ENCODE measurements at places on chromosomes 4 and X. TPM values are rescaled to one million over a fixed set of nuclear protein-coding genes. Genes with fewer than 3 reads are reported as not detected.

DNA sequence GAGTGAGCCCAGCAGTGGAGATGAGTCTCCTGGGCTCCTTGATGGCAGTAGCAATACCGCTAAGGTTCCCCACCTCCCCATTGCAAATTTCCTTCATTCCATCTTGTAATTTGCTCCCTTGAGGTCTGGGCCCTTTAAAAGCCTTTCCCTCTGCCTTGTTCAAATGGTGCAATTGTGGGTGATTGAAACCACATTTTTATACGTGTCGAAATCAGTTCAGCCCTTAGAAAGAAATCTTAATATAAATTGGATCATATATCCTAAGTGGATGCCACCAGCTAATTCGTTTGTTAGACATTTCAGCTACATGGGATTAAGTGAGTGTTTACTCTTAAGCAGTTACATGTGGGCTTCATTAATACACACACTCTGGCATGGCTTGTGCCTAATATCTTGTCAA lies 68.6 kb downstream of the NHS start:
- no peak overlapping the region for H3K27ac ChIP-seq
- no peaks in the 10 kb centered on the region for H3K4me1 ChIP-seq
- no peak overlapping the region for H3K4me3 ChIP-seq
- no peaks in the 10 kb centered on the region for H3K36me3 ChIP-seq
- DNase-seq = no peak

Gene SNCA
- total RNA-seq = 23.3 TPM

Gene NSUN7
- total RNA-seq = 1.9 TPM

- no peak overlapping the region for H3K27ac ChIP-seq
- no peaks in the 10 kb centered on the region for H3K36me3 ChIP-seq
- H3K4me1 ChIP-seq = no peaks in the 10 kb centered on the region
- no peak overlapping the region for H3K4me3 ChIP-seq
- H3K27me3 ChIP-seq = no peaks in the 10 kb centered on the region
- no peak for DNase-seq
Measured at GRCh38 chr4:112604589-112604988, 32.1 kb downstream of the ZGRF1 start.

Gene HMGB3
- total RNA-seq = 2.6 TPM

- H3K36me3 ChIP-seq = no peaks in the 10 kb centered on the region
- DNase-seq = no peak
- peak overlapping the region; percentile 83 for H3K27ac ChIP-seq
- H3K4me1 ChIP-seq = peaks cover 14% of the 10 kb centered on the region
Measured at GRCh38 chr4:65669111-65670019, 924 bp downstream of the EPHA5 start.

Gene COX7B2
- not detected for total RNA-seq

DNA sequence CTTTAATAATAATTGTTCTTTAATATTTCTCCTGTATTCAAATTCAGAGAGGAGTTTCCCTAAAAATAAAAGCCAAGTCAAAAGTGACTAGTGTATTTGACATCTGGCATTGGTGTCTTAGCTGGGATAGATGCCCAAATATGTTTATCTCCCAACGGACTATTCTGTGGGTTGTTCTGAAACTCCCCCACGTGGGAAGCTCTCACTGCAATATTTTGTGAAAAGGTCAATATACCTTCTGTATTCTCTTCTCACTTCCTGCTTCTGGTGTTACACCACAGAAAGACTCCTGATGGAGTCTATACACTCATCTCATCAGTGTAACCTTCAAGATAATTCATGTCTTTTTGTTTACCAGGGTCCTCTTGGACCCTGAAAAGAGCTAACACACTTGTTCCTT lies 2052.8 kb upstream of the TENM3 start:
- H3K27ac ChIP-seq = no peak overlapping the region
- H3K4me3 ChIP-seq = no peak overlapping the region
- DNase-seq = no peak
- H3K4me1 ChIP-seq = no peaks in the 10 kb centered on the region
- no peaks in the 10 kb centered on the region for H3K27me3 ChIP-seq

- no peaks in the 10 kb centered on the region for H3K36me3 ChIP-seq
- H3K27ac ChIP-seq = no peak overlapping the region
- no peaks in the 10 kb centered on the region for H3K4me1 ChIP-seq
- DNase-seq = no peak
Measured at GRCh38 chr4:182380771-182381181, 137.6 kb downstream of the TENM3 start.

GRCh38 chr4:95728145-95728544 lies 111.7 kb upstream of the PDHA2 start:
- no peak overlapping the region for H3K27ac ChIP-seq
- H3K36me3 ChIP-seq = no peaks in the 10 kb centered on the region
- H3K4me3 ChIP-seq = no peak overlapping the region

GRCh38 chr4:16224264-16225166 lies 1.8 kb downstream of the TAPT1 start:
- H3K27ac ChIP-seq = peak overlapping the region; percentile 95
- no peaks in the 10 kb centered on the region for H3K27me3 ChIP-seq
- no peaks in the 10 kb centered on the region for H3K36me3 ChIP-seq
- peak overlapping the region; percentile 83 for H3K4me3 ChIP-seq
- H3K4me1 ChIP-seq = peaks cover 57% of the 10 kb centered on the region
- no peak for DNase-seq

Gene PFKFB1
- total RNA-seq = not detected

Gene LAMTOR3
- total RNA-seq = 38.9 TPM

DNA sequence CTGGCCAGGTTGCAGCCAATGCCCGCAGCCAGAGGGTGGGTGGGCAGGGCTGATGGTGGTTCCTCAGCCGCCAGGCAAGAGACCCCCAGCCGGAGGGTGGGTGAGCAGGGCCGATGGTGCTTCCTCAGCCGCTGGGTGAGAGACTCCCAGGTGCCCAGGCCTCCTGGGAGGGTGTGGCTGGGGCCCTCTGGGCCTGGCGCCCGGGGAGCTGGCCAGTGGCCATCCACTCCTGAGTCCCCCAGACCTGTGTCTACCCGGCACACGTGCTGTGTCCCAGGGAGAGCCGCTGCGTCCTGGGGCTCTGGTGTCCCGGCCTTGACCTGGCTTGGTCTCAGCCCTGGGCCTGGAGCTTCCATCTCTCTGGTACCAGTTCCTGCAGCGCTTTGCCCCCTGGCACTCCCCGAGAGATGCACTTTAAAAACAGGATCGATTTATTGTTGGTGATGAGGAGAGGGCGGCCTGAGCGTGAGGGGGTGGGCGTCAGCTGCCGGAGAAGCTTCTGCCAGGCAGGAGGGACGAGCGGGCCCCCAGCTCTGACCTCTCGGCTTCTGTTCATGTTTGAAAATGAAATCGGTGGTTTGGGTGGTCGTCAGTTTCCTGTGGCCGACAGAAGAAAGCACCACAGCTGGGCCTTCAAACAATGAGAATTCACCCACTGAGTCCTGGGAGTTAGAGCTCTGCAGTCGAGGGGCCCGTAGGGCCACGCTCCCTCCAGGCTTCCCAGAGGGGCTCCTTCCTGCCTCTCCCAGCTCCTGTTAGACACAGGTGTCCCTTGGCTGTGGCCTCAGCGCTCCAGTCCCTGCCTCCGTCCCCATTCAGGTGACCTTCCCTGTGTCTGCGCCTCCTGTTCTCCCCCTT lies 6.5 kb downstream of the DOK7 start:
- no peaks in the 10 kb centered on the region for H3K36me3 ChIP-seq
- H3K27ac ChIP-seq = peak overlapping the region; percentile 77
- no peak overlapping the region for H3K4me3 ChIP-seq
- no peak for DNase-seq
- no peaks in the 10 kb centered on the region for H3K4me1 ChIP-seq
- H3K27me3 ChIP-seq = no peaks in the 10 kb centered on the region

Gene DMRTC1B
- not detected for total RNA-seq

DNA sequence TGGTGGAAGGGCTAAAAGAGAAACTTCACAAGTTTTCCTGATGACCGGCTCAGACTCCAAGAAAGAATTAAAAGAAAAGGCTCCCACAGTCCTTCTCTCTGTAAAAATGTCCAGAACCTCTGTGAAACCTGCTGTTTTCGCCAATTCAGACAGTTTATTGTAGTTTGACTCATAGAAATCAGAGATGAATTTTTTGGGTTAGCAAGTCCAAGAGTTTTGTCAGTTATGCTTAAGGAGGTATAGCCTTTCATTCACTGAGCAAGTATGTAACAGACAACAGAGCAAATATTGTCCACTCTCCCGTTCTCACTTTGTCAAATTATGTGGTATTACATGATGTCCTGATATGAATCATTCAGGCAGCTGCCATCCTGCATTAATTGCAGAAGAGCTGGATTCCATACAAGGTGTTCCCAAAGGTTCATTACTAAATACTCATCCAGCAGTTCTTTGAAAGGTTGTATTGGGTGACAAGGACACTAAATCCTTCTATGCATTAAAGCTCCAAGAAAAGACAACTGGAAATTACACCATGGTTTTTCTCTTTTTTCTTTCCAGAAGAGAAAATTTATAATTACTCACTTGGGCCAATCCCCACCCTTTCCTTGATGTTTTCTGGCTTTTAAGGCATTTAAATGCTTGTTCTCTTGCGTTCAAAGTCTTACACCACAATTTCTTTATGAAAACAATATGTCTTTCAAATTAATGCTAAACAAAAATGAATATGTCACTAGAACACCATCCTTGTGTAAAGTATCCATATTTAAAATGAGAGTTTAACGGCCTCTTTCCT lies 30.0 kb upstream of the PLAC1 start:
- H3K36me3 ChIP-seq = no peaks in the 10 kb centered on the region
- H3K27ac ChIP-seq = no peak overlapping the region
- H3K27me3 ChIP-seq = no peaks in the 10 kb centered on the region
- no peak overlapping the region for H3K4me3 ChIP-seq
- no peak for DNase-seq

- H3K4me3 ChIP-seq = no peak overlapping the region
- peaks cover 9% of the 10 kb centered on the region for H3K4me1 ChIP-seq
- no peaks in the 10 kb centered on the region for H3K36me3 ChIP-seq
- H3K27ac ChIP-seq = no peak overlapping the region
- DNase-seq = no peak
- no peaks in the 10 kb centered on the region for H3K27me3 ChIP-seq
Measured at GRCh38 chrX:13123857-13124345, 79.5 kb upstream of the FAM9C start.

- H3K27ac ChIP-seq = peak overlapping the region; percentile 29
- H3K4me3 ChIP-seq = no peak overlapping the region
- DNase-seq = no peak
- H3K27me3 ChIP-seq = no peaks in the 10 kb centered on the region
Measured at GRCh38 chrX:10496345-10496965, 123.9 kb downstream of the MID1 start.

Gene USP17L20
- not detected for total RNA-seq

DNA sequence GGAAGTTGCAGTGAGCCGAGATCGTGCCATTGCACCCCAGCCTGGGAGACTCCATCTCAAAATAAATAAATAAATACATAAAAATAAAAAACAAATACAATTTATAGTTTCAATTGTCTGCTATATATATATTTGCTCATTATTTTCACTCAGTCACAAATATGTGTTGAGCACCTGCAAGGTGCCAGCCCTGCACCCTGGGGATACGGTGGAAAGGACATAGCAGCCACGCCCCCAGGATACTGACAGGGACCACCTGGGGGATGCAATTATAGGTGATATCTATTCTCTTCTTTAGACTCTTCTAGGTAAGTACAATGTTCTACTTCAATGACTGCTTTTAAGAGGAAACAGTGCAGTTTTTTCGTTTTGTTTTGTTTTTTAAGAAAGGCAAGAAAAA lies 85.0 kb downstream of the JAKMIP1 start:
- H3K4me3 ChIP-seq = no peak overlapping the region
- H3K27me3 ChIP-seq = no peaks in the 10 kb centered on the region
- H3K27ac ChIP-seq = no peak overlapping the region

Gene RGN
- 7.3 TPM for total RNA-seq

DNA sequence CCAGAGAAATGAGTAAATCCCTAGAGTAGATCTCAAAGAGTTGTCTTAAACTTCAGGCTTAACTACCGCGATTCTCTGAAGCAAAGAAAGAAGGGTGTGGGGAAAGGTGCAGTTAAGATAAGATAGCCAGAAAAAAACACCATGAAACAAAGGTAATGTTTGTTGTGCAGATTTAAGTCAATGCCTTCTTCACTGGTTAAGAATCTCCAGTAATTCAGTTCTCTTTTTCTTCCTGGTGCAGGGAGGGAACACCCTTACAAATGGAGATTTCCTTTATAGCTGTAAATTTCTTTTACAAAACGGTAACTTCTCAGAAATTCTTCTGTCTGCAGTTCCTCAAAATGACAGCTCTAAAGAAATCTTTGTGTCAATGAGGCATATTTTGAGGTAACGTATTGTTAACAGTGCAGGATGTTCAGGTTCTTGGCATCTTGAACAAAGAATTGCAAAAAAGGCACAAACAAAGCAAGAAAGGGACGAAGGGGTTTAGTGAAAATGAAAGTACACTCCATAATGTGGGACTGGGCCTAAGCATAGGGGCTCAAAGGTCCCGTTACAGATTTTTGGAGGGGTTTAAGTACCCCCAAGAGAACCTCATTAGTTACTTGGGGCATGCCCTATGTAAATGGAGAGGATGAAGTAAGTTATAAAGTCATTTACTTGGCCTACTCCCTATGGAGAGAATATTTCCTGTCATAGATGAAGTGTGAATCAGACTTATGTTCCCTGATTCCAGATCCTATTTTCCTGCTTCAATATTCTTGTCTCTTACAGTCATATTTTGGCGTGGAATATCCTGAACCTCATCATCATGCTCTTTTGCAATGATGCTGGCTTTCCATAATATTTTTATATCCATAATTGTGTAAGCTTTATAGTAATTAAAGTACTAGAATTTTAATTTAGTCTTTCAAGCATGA lies 492.0 kb downstream of the PCDH11X start:
- no peaks in the 10 kb centered on the region for H3K27me3 ChIP-seq
- no peaks in the 10 kb centered on the region for H3K36me3 ChIP-seq
- no peaks in the 10 kb centered on the region for H3K4me1 ChIP-seq
- no peak overlapping the region for H3K27ac ChIP-seq

DNA sequence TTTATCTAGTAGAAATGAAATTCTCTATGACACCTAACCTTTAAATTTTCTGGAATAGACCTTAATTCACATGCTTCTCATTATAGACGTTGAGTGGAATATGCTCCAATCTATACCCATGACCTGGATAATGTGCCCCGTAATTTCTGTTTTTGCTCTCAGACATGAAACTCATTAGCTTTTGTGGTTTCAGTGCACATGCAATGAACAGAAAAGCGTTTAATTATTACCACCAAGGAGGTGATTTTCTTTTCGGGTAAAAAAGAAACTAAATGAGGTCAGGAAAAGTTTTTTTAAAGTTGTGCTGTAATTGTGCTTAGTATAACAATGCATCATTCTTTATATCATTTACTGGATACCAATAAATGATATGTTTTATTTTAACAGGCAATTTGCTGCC lies 1703.9 kb upstream of the TENM3 start:
- H3K36me3 ChIP-seq = no peaks in the 10 kb centered on the region
- no peaks in the 10 kb centered on the region for H3K27me3 ChIP-seq
- no peaks in the 10 kb centered on the region for H3K4me1 ChIP-seq
- H3K4me3 ChIP-seq = no peak overlapping the region

GRCh38 chrX:108322234-108322633 lies 116.0 kb downstream of the COL4A6 start:
- peak overlapping the region; percentile 35 for H3K27ac ChIP-seq
- no peak overlapping the region for H3K4me3 ChIP-seq
- no peaks in the 10 kb centered on the region for H3K4me1 ChIP-seq
- no peaks in the 10 kb centered on the region for H3K36me3 ChIP-seq
- H3K27me3 ChIP-seq = no peaks in the 10 kb centered on the region

All from right atrium auricular region (tissue), 2 donors.